ENCODE measurements at places on chromosomes 6 and 20.

- DNase-seq, result no peak
Measured at GRCh38 chr6:21033575-21034026, 499.3 kb downstream of the CDKAL1 start.

DNA sequence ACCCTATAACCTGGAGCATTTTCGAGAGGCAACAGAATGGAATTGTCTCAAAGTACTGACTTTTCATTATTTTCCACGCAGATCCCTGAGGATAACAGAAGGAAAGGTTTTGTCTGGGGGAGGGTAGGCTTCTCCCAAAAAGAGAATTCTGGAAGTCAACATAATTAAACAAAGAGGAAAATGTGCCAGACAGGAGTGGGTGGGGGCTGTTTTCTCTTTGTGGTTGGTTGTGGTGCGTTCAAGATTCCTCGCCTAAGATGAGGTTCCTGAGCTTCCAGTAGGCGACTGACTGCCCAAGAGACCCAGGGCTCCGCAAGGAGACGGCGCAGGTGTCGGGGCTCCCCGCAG lies 70.4 kb downstream of the SOX4 start:
- no peak for DNase-seq

- DNase-seq, result no peak
Measured at GRCh38 chr6:53494076-53494475, 50.8 kb downstream of the GCLC start.

- peak; percentile 10 for DNase-seq
Measured at GRCh38 chr20:53208110-53208832, 236.1 kb downstream of the TSHZ2 start.

All from activated CD4-positive, alpha-beta T cell treated with anti-CD3 and anti-CD28 coated beads, Interleukin-2, amount 50 U/mL, for 1 hour (primary cell).